ENCODE measurements at places on chromosomes 4 and X.

GRCh38 chr4:57448901-57449300 lies 338.7 kb upstream of the IGFBP7 start:
- no peak for DNase-seq

DNA sequence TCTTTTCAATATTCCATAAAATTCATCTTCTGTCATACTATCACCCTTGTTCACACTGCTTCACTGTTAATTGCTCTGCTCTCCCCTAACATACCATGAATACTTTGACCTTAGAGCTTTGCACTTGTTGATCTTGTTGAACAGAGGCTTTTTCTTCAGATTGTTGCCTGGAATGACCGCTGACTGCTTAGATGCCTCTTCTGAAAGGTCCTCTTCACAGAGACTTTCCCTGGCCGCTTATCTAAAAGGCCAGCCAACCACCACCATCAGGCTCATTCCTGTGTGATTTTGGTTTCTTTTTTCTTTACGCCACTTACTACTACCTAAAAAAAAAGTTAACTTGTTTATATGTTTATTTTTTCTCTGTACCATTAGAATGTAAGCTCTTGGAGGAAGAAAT lies 667.7 kb downstream of the STPG2 start:
- no peak for DNase-seq

DNA sequence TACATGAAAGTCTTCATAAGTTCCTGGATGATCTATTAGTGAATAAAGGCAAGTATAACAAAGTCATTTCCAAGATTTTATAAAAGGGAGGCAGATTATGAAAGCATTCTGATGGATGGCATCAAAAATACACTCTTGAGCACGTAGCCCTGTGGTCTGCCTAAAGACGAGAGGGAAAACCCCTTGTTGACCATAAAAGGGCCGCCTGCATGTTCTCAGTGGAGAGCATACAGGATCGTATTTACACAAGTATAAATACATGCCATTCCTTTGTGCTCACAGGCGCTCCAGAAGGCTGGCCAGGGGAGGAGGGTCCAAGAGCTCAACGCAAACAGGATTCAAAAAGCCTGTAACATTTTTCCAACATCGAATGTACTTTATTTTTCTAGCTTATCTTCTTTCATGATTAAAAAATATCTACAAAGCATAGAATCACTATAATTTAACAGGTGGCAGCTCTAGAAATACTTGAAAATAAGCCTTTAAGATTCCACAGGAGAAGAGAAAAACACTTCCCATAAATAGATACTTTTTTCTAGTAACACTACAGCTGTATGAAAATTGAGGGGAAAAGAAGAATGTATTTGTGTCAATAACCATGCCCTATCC lies 29.6 kb downstream of the PDGFC start:
- peak; percentile 57 for DNase-seq

DNA sequence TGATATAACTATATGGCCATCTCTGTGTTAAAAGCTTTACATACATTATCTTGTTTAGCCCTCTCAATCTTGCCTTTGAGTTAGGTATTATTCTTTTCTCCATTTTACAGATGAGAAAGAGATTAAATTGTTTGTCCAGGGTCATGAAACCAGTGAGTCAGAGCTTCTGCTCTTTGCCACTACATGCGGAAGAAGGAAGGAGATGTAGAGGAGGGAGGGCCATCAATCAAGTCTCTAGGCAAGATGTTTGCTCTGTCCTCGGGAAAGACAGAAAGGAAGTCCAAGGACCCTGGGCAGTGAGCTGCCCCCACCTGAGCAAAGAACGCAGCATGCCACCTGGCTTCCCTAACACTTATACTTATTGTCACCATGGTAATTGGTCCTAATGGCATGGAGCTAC lies 133.7 kb upstream of the IL1RAPL2 start:
- no peak for DNase-seq

GRCh38 chr4:162732876-162733275 lies 433.8 kb downstream of the NAF1 start:
- no peak for DNase-seq

- peak; percentile 35 for DNase-seq
Measured at GRCh38 chrX:526295-527224, 104.0 kb upstream of the SHOX start.

DNA sequence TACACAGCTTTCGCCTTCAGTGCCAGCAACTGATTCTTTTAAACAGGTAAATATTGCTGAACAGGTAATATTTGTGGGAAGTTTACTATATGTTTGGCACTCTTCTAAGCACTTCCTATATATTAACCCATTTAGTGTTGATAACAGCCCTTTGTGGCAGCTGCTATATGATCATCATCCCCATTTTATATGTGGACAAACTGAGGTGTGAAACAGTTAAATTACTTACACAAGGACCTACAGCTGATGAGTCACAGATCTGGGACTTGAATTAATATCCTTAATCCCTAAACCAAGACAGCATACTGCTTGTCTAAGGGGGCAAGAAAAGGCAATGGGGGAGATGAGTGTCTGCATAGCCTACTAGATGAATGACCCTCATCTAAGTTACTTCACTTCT lies 2.9 kb downstream of the SMIM20 start:
- peak; percentile 44 for DNase-seq

GRCh38 chr4:945274-946102 lies 13.2 kb downstream of the TMEM175 start:
- peak; percentile 79 for DNase-seq

DNA sequence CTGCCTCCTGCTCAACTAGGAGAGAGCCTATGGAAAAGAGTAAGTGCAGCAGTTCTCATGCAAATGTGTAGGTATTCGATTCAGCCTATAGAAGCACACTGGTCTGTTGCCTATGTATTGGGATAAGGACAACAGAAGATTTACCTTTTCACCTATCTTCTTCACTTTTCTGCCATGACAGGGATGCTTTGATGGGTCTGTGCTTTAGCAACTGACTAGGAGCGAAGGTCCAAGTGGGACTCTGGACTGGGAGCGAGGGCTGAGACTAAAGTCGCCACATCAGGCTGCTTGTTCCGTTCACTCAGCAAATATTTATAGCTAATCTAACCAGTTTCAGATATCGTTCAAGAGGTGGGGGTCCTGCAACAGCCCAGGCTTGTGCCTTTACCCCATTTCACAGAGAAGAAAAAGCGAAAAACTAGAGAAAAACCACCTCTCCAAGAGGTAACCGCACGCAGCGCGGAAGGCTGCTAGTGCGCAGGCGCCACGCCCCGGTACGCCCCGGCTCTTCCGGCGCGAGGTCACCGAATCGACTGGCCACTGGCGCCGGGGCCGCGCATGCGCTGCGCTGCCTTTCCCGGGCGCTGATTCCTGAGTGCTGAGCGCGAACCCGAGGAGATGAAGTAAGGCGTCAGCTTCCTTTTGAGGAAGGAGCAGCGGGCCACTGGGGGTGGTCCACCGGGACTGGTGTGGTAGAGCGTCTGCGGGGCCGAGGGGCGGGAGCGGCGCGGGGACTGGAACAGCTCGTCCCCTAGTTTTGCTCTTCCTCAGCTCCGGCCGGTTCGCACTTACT lies at the start of gene RBMX2:
TSS of gene RBMX2 (plus strand) at position 573 of the 793 bp plus-strand sequence. CDS start at position 619, 46 bp downstream.
- peak; percentile 96 for DNase-seq

DNA sequence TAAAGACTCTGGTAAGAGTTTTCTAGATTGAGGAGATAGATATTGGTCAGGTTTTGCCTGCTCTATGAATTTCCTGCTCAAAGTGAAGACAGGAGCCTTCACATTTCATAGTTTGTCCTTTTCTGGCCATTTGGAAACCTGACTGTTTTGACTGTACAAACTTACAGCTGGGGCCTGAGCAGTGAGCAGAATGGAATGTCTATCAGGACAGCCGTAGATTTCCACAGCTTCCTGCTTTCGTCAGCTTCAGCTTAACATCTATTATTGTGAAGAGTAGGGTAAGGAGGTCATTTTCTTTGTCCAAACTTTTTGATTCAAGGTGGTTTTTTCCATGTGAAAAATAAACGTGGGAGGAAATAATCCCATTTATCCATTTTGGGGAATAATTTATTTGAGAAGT lies 124.3 kb upstream of the DIPK2B start:
- no peak for DNase-seq

GRCh38 chr4:88320224-88320779 lies 35.9 kb upstream of the PPM1K start:
- no peak for DNase-seq

DNA sequence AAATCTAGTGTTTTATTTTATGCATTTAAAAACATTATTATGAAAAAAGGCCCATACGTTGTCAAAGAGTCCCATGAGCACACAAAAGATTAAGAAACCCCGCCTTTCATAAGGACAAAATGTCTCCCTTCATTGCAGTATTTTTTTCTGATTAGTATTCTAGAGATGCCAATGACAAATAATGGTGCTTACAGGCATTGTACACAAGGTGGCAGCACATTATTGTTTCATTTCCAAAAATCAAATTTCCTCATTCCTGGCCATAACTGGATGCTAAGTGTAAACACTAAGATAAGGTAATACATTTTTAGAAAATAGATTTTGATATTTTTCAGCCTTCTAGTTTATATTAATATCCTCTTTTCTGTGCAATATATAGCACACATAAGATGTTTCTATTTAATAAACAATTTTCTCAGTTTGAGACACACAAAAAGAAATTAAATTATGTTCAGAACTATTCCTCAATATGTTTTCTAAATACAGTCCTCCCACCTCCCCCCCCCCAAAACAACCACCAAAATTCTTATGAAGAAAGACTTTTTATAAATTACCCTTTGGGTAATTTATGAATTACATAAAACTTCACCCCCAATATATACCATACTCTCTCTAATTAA lies 47.7 kb downstream of the TIGD2 start:
- DNase-seq, result no peak

- DNase-seq, result no peak
Measured at GRCh38 chr4:115154826-115155225, 41.4 kb upstream of the NDST4 start.

- DNase-seq, result no peak
Measured at GRCh38 chrX:7318241-7318640, 170.3 kb upstream of the PUDP start.

GRCh38 chr4:110075083-110075738 lies 123.2 kb downstream of the ELOVL6 start:
- DNase-seq, result no peak

DNA sequence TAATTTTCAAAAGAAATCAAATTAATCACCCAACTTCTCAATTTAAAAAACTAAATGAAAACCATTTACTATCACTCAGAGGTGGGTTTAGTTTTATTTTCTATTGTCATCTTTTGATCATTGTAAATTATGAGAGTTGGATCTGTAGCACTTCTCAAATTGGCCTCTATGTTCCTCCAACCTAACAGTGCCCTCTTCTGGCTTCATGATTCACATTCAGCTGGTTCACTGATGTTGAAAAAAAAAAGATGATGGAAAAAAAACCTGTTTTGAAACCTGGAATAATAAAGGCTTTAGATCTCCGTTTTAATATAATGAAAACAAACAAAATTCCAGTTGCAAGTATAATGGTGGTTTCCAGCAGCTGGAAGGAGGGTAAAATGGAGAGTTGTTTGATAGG lies 2.4 kb upstream of the NBDY start:
- peak; percentile 37 for DNase-seq

- DNase-seq, result peak; percentile 88
Measured at GRCh38 chrX:154531626-154532025, 15.0 kb downstream of the G6PD start.

GRCh38 chr4:105058177-105058812 lies 88.4 kb upstream of the TET2 start:
- DNase-seq, result no peak

GRCh38 chr4:126028876-126029275 lies 714.1 kb downstream of the FAT4 start:
- no peak for DNase-seq

DNA sequence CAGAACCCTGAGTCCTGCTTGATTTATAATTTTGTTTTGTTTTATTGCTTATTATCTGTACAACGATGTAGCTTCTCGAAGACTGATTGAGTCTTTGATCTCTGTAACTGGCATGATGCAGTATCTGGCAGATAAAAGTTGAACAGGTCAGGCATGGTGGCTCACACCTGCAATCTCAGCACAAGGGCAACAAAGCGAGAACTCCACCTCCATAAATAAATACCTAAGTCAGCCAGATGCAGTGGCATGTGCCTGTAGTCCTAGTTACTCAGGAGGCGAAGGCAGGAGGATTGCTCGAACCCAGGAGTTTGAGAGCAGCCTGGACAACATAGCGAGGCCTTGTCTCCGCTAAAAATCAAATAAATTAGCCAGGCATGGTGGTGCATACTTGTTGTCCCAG lies 15.7 kb upstream of the WDR19 start:
- no peak for DNase-seq

DNA sequence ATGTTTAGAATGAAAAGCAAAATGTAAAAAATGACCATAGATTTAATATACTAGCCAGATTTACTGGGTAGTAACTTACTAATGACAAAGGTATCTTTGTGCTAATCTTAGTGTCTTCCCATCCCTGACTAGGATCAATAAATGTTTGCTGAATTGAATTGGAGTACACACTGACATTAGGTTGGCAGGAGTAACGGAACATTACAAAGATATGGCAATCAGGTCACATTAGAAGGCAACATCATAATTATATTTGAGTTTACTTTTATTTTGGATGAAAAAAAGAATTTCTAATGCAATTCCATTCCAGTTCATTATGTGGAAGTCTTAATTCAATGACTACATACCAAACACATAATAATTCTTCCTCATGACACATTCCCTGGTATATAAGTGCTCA lies 77.8 kb downstream of the MID1 start:
- DNase-seq, result no peak

- DNase-seq, result no peak
Measured at GRCh38 chr4:15918484-15919129, 19.9 kb downstream of the FGFBP1 start.

GRCh38 chr4:73603271-73603710 lies 16.9 kb downstream of the RASSF6 start:
- DNase-seq, result peak; percentile 78

DNA sequence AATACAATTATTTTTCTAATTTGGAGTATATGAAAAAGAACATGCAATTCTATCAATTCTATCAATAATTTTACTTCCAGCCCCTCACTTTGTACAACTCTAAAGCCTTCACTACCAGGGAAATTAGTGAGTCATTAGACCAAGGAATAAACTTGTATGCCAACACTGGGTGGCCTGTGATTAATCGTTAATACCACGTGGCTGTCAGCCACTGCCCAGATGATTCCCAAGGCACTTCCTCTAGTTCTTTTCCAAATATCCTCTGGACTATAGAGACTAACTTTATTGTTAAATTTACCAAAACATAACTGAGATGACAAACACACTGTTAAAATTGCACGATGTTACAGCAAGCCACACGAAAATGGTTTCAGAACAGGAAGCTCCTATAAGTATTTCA lies 45.7 kb downstream of the MID1 start:
- peak; percentile 55 for DNase-seq

DNA sequence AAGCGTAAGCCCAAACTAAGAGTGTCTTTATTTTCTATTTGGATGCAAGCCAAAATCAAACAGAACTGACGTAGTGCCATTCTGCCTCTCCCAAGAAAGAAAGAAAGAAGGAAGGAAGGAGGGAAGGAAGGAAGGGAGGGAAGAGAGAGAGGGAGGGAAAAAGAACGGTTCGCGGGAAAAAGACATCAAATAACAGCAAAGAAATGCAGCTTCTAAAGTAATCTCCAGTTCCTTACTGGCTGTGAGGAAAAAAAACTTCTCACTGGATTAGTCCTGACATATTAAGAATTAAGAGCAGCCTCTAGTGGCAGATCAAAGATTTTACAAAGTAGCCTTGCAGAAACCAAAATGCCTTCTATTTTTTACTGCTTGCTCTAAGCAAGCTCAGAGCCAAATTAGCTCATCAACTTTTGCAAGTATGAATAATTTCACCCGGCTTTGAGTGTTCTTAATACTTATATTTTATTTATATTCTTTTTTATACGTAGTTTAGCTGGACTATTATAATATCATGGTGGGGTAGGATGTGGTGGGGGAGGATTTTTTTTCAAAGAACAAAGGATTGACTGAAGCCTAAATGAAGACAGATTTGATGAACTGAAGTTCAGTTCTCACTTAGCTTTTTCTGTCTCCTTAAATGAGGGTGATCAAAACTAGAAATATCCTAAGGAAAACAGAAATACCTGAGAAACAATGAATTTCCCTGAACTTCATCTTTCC lies 36.6 kb downstream of the PITX2 start:
- DNase-seq, result peak; percentile 89

Data from osteoblast (primary cell).